ENCODE measurements at places on chromosomes 13 and 19.
A peak's percentile ranks its signal among the peaks of the same experiment; 100 is the strongest.

GRCh38 chr19:39223703-39224279 lies 19.7 kb upstream of the SYCN start:
- DNase-seq = no peak

DNA sequence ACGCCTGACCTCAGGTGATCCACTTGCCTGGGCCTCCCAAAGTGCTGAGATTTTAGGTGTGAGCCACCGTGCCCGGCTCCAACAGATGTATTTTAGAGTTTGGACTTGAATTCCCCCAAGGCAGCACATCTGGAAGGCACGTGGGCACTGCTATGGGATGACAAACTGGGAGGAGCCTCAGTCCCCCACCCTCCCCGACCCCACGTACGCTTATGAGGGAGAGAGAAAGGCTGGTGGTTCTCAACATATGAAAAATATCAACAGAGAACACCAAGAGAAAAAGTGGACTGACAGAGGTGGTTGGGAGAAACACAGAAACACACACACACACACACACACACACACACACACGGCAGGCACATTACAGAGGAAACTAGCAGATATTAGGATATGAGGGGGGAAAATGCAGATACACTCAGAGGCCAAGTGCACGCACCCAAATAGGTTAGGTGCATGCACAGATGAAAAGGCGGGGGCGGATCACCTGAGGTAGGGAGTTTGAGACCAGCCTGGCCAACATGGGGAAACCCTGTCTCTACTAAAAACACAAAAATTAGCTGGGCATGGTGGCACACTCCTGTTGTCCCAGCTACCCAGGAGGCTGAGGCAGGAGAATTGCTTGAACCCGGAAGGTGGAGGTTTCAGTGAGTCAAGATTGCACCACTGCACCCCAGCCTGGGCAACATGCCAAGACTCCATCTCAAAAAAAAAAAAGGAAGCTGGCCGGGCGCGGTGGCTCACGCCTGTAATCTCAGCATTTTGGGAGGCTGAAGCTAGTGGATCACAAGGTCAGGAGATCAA lies 3.2 kb downstream of the STX10 start:
- DNase-seq = no peak

- no peak for DNase-seq
These were observed 1635.2 kb downstream of the EFNB2 start for GRCh38 chr13:104900191-104900817.

- DNase-seq = no peak
These were observed 120.8 kb downstream of the SOX1 start for GRCh38 chr13:112187527-112188297.

- DNase-seq = no peak
These were observed 46.5 kb upstream of the RCBTB2 start for GRCh38 chr13:48579165-48579918.

DNA sequence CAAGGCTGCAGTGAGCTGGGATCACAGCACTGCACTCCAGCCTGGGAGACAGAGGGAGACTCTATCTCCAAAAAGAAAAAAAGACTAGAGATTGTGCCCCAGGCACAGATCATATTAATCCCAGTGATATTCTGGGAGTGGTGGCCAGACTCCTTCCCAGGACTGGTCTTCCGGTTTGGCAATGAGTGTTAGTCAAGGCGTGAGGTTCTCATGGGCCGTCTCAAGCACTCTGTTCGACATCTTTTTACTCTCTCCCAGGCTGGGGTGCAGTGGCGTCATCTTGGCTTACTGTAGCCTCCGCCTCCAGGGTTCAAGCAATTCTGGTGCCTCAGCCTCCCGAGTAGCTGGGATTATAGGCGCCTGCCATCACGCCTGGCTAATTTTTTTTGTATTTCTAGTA lies 5.3 kb upstream of the DPRX start:
- DNase-seq = no peak

DNA sequence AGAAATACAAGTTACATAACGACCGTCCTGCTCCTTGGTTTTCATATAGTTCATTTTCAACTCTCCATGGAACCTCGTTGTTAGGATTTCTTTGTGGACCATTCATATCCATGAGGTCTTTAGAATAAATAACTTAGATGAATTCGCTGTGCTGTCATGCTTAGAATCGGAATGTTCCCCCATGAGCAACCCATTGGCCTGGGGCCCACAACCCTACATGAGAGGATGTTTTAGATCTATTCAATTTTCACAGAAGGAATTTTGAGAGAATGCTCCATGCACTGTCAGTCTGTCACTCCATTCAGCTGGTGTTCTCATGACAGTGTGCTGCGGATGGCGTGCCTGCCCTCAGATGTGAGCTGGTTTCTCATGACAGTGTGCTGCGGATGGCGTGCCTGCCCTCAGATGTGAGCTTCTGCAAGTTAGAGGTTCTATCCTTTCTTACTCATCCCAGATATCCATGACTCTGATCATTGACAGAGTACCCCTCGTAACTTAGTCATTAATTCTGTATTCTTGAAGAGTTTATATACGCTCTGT lies 1193.1 kb downstream of the EFNB2 start:
- DNase-seq = no peak

- no peak for DNase-seq
These were observed 30.1 kb downstream of the ZNF557 start for GRCh38 chr19:7099597-7099921.

- DNase-seq = peak; percentile 89
These were observed 94.9 kb upstream of the MCF2L start for GRCh38 chr13:112873851-112874750.

DNA sequence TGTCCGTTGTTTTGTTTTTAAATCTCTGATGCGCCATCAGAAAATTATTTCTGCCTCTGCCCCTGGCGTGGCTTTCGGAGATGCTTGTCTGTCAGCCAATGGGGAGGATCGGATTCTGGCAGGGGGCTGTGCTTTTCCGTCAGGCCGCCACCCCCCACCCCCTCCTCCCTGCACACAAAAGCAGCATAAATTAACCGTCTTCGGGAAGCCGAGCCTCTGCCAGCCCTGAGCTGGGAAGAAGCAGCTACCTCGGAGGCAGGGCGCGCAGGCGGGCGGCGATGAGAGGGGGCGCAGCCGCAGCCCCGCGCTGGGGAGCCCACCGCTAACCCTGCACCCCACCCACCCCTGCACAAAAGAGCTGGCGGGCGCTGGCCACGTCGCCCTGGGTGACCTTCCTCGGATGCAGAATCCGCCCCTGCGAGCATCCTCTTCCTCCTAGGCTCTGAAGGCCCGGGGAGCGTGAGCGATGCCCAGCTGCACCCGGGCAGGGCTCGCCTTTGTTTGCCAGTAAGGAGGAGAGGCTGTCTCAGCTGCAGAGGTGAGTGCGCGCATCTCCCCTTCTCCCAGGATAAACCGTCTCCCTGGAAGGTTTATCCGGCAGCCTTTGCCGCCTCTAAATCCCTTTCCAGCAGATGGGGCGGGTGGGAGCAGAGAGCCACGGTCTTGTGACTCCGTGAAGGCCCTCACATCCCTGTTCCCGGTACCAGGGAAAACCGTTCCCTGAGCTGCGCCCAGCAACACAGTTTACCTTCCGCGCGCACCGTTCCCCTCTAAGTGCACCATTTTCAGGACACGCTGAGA lies at the start of gene ATCAY:
TSS of gene ATCAY (plus strand) at position 215 of the 801 bp plus-strand sequence. CDS start 5,083 bp downstream, outside the sequence.
- peak; percentile 93 for DNase-seq

GRCh38 chr13:60392131-60392530 lies 4.9 kb upstream of the TDRD3 start:
- no peak for DNase-seq

GRCh38 chr13:92873029-92873428 lies 353.6 kb upstream of the GPC6 start:
- no peak for DNase-seq

DNA sequence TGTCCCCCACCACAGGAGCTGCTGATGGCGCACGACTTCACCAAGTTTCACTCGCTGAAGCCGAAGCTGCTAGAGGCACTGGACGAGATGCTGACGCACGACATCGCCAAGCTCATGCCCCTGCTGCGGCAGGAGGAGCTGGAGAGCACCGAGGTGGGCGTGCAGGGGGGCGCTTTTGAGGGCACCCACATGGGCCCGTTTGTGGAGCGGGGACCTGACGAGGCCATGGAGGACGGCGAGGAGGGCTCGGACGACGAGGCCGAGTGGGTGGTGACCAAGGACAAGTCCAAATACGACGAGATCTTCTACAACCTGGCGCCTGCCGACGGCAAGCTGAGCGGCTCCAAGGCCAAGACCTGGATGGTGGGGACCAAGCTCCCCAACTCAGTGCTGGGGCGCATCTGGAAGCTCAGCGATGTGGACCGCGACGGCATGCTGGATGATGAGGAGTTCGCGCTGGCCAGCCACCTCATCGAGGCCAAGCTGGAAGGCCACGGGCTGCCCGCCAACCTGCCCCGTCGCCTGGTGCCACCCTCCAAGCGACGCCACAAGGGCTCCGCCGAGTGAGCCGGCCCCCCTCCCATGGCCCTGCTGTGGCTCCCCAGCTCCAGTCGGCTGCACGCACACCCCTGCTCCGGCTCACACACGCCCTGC lies 4.4 kb upstream of the NOP53 start:
- DNase-seq = no peak

GRCh38 chr13:78632996-78633395 lies 26.0 kb downstream of the OBI1 start:
- no peak for DNase-seq

- no peak for DNase-seq
These were observed 45.0 kb upstream of the SLC15A1 start for GRCh38 chr13:98797456-98797855.

DNA sequence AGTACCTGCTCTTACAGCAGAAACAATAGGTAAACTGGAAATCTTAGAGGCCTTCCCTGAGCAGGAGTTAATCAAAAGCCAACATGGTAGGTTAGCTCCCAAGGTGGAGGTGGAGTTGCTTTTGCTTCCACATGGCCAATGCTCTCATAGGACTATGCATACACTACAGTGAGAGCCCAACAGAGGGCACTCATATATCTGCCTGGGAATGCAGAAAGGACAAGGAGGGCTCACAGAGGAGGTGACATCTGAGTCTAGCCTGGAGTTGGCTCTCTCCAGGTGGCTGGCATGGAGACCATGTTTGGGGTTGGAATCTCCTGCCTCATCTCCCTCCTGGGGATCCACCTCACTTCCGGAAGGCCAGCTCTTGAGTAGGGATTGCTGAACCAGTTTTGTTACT lies 34.6 kb downstream of the ATP8A2 start:
- no peak for DNase-seq

DNA sequence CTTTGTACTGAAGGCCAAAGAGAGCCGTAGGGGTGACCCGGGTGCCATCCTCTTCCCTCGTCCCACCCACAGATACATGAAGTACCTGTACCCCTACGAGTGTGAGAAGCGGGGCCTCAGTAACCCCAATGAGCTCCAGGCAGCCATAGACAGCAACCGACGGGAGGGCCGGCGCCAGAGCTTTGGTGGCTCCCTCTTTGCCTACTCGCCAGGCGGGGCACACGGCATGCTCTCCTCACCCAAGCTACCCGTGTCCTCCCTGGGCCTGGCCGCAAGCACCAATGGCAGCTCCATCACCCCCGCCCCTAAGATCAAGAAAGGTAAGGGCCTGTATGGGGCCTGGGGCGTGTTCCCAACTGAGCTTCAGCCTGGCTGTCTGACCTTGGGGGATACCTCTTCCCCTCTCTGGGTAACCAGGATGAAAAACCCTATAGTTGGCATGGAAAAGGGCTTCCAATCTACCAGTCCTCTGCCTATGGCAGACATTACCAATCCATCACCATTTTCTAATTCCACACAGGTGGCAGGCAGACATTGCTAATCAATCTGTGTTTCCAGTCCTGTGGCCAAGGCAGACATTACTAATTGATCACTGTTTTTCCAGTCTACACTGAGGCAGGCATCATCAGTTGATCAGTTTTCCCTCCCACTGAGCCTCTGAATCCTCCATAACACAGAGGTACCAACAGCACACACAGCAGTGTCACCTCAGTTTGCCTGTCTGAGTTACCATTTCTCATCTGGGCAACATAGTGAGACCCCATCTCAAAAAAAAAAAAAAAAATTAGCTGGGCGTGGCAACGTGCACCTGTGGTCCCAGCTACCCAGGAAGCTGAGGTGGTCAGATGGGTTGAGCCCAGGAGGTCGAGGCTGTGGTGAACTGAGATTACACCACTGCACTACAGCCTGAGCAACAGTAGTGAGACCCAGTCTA lies 19.1 kb upstream of the WDR18 start:
- no peak for DNase-seq

DNA sequence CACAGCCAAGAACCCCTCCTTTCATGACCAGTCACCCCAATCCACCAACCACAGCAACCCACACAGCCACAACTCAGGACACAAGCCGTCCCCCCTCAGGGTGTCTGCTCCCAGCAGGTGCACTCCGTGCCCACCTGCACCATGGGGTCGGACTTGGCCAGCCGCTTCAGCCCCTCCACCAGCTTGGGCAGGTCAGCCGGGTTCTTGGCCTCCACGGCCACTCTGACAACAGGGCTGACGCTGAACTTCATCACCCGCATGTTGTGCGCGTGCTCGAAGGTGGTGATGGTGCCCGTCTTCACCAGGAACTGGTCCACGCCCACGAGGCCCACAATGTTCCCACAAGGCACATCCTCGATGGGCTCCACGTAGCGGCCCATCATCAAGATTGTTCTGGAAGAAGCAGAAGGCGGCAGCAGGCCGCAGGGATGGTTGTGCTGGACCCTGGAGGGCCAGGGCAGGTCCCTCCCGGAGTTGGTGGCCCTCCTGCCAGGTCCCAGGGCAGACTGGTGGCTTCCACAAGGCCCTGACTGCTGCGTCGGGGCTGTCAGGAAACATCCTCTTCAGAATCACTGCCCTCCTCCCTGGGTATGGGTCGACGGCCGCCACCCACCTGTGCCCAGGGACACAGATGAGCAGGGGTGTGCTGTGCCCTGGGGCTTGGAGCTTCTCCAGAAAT lies 5.5 kb downstream of the EEF2 start:
- peak; percentile 17 for DNase-seq

DNA sequence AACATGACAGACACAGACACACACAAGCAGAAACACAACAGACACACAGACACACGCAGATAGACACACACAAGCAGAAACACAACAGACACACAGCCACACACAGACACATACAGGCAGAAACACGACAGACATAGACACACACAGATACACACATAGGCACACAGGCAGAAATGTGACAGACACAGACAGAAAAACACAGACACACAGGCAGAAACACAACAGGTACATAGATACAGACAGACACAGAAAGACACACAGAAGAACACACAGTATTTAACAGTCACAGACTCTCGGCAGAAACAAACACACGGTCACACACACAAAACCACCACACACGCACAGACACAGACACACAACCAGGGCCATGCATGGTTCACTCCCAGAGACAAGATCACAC lies 905 bp downstream of the TBXA2R start:
- no peak for DNase-seq
